ENCODE measurements at places on chromosomes 2 and 18.

GRCh38 chr2:179606141-179606540 is 255.3 kb downstream of the ZNF385B start:
- DNase-seq: no peak

GRCh38 chr2:10846110-10846861 is 33.7 kb upstream of the PDIA6 start:
- DNase-seq: no peak

- DNase-seq: no peak
These were observed 72.7 kb downstream of the LRP1B start for GRCh38 chr2:142058149-142058548.

- DNase-seq: no peak
These were observed 12.3 kb upstream of the TTR start for GRCh38 chr18:31579375-31579774.

DNA sequence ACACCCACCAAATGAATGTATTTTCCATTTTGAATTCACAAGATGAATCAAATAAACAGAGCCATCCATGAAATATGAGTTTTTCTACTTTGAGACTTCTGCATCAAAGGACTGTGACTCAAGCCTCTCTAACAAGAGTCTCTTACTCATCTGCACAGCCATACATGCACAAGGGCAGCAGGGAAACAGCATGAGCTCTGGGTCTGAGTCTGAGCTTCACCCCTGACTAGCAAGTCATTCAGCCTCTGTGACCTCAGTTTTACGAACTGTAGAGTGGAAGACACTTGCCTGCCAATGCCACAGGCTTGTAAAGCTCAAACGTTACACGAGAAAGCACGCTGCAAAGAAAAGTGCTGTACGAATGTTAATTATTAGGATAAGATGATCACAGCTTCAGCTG is 42.9 kb downstream of the MREG start:
- peak; percentile 28 for DNase-seq

- no peak for DNase-seq
These were observed 43.2 kb upstream of the SKA1 start for GRCh38 chr18:50331691-50332090.

DNA sequence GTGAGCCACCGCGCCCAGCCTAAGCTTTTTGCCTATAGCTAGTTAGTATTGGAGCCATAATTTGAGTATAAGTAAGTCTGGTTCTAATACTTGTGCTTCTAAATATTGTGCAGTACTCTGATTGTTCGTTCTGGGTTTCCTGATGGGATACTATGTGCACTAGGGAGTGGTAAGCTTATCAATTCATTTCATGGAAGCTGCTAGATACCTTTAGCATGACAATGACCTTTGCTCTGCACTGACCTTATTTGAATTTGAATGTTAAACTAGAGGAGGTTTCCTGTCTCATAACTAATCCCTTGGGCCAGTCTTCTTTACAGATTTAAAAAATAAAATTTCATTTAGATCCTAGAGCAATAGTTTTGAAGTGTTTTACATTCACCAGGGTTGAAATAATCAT is 125.1 kb downstream of the GPD2 start:
- DNase-seq: no peak

- no peak for DNase-seq
These were observed 36.7 kb downstream of the RND3 start for GRCh38 chr2:150450765-150451164.

GRCh38 chr2:119449521-119449920 is 17.9 kb downstream of the TMEM37 start:
- no peak for DNase-seq
